ENCODE measurements at places on chromosomes 7 and 10. TPM values are rescaled to one million over a fixed set of nuclear protein-coding genes. Genes with fewer than 3 reads are reported as not detected.

HTR5A gene
- not detected for total RNA-seq

RTKN2 gene
- 99.5 TPM for total RNA-seq

CADPS2 gene
- total RNA-seq = not detected

ARHGEF35 gene
- total RNA-seq = 3.5 TPM

PDK4 gene
- total RNA-seq = not detected

KNDC1 gene
- 1.1 TPM for total RNA-seq

TMEM196 gene
- not detected for total RNA-seq

PSD gene
- total RNA-seq = 2.9 TPM

FGFBP3 gene
- 1.5 TPM for total RNA-seq

A1CF gene
- total RNA-seq = not detected

SORBS1 gene
- 3.7 TPM for total RNA-seq

RELN gene
- total RNA-seq = not detected

AKR1D1 gene
- total RNA-seq = not detected

PTF1A gene
- total RNA-seq = not detected

NEBL gene
- 1.9 TPM for total RNA-seq

AUTS2 gene
- total RNA-seq = 32.4 TPM

LIPN gene
- 0.44 TPM for total RNA-seq

MACC1 gene
- total RNA-seq = 1.0 TPM

NAT16 gene
- not detected for total RNA-seq

ANXA8 gene
- total RNA-seq = not detected
